ENCODE measurements at places on chromosomes 2 and 18.

DNA sequence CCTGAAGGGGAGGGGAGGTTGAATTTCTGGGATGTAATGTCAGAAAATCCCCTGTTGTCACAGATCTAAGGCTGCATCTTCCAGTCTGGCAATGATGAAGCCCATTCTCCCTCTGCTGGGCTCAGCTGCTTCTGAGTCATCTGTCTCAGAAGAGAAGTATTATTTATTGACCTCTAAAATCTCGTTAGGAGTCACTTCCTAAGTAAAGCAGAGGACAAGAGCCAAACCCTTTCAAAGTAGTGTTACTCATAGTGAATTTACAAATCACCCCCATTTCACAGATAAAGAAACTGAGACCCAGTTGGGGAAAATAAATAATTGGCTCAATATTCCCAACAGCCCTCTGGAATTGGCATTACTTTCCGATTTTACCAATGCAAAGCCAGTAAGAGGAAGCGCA lies 167.3 kb upstream of the SKOR2 start:
- DNase-seq, result no peak

- DNase-seq, result no peak
Observed at GRCh38 chr18:3401669-3402620, 48.0 kb upstream of the TGIF1 start.

DNA sequence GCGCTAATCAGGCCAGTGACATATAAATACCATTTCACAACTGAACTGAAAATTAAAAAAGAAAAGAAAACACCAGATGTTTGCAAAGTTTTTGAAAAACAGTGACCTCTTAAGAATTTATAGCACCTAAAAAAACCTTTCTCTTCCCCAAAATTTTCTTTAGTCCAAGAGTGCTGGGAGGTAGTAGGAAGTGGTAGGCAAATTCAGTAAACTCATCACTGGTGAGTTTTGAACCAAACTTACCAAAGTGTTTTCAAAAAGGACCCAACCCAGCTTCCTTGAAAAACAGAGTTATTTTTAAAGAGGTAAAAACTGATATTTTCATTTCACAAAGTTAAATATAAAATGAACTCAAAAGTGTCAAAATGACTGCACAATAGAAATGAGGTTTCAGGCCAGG lies 90.4 kb downstream of the TMEM247 start:
- DNase-seq, result no peak

DNA sequence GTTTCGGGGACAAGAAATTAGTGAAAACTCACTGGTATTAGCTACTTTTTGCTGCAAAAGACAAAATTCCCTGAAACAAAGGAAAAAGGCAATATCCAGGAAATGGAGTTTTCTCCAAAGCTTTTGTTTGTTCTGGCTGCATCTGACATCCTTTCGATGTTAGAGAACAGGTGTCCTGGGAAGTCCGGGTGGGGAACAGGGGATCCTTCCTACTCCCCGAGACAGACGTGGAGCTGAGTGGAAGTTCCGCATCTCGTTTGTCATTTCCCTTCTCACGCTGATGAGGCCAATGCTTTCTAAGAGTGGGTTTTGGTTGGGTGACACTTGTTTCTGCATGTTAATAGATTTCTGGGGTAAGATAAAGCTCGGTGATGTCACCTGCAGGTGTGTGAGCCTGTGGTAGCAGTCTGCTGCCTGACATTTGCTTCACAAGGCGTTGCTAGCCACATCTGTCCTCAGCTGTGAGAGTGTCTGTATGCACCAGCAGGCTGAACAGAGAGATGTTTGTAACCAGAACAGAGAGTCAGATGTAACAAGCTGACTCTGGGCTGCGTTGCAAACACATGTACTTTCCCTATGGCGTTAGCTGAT lies 125.9 kb downstream of the ACOXL start:
- DNase-seq, result no peak

DNA sequence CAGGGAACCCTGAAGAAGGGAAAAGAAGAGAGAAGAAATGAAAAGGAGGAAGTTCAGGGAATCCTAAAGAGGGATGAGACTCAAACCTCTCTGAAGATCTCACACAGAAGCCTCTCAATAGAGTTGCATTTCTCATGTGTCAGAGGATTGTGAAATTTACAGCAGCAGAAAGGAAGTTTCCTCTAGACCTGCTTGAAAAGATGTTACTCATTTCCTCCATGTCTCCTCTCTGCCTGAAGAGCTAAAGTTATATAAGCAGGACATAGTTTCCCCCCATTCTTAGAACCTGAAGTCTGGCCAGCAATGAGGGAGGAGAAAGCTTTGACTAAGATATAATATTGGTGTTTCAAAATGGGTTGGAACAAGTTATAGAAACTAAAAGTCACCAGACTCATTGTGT lies 1155.6 kb downstream of the LRP1B start:
- DNase-seq, result no peak

DNA sequence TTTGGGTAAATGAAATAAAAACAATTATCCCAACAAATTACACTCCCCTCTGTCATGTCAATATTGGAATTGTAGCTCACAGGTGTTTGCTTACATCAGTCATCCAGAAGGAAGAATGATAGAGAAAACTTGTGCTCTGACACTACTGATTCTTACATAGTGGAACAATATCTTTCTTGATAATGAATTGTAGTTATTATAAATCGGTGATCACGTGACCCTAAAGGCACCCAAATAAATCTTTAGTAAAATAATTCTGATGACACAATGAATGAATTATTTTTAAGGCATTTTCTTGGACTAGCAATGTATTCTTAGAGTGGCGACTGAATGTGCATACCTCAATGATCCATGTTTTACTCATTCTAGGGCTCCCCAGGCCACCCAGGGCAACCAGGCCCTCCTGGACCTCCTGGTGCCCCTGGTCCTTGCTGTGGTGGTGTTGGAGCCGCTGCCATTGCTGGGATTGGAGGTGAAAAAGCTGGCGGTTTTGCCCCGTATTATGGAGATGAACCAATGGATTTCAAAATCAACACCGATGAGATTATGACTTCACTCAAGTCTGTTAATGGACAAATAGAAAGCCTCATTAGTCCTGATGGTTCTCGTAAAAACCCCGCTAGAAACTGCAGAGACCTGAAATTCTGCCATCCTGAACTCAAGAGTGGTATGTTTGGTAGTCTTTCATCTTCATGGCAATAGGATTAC lies 34.5 kb downstream of the COL3A1 start:
- no peak for DNase-seq

GRCh38 chr2:201900362-201900761 lies 94.0 kb downstream of the CDK15 start:
- no peak for DNase-seq

DNA sequence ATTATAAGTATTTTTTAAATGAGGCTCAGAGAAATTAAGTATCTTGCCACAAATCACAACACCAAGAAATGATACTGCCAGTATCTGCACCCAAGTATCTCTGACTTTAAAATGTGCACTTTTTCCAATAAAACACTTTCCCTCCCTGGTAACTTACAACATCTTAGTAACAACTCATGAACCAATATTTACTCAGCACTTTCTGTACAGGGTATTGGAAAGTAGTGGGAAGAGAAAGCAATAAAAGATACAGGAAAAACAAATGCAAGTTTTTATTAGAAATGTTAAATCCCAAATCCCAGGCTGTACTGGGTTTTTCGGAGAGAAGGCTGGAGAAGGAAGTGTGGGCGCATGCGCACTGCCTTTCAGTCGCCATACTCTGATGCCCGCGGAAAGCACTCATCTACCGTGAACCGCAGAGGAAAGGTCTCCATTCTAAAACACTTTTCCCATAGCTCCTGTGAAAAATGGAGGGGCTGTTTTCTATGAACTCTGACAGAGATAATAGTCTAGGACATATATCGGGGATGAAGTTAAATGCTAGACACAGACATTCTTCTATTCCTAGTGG lies 52.1 kb downstream of the L3MBTL4 start:
- DNase-seq, result no peak

- DNase-seq, result no peak
Observed at GRCh38 chr2:176652300-176653182, 383.3 kb downstream of the MTX2 start.
